Foreskin keratinocyte (primary cell): ENCODE measurements at places on chromosomes 4 and X. TPM values are rescaled to one million over a fixed set of nuclear protein-coding genes. Genes with fewer than 3 reads are reported as not detected.
A peak's percentile ranks its signal among the peaks of the same experiment; 100 is the strongest.

The CXCL5 gene
- 0.85 and 1.7 TPM in 2 replicates for total RNA-seq

DNA sequence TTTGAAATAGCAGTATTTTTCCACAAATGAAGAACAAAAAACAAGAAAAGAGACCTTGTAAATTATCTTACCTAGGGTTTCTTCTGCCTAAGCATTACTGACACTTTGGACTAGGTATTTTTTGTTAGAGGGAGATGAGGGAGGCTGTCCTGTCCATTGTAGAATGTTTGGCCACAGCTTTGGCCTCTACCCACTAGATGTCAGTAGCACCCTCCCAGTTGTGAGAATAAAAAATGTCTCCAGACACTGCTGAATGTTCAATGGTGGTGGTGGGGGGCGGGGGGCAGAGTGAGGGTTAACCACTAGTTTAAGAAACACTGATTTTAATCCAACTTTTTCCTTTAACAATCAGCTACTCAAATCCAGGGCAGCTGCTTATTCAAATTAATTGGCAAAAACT is 25.8 kb downstream of the OTUD4 start:
- no peak for DNase-seq

- no peak for DNase-seq
Measured at GRCh38 chr4:15077969-15078368, 75.7 kb downstream of the CPEB2 start.

The NUDT11 gene
- 12.0 and 12.5 TPM in 2 replicates for total RNA-seq

The C4orf36 gene
- 2.8 and 3.2 TPM in 2 replicates for total RNA-seq

DNA sequence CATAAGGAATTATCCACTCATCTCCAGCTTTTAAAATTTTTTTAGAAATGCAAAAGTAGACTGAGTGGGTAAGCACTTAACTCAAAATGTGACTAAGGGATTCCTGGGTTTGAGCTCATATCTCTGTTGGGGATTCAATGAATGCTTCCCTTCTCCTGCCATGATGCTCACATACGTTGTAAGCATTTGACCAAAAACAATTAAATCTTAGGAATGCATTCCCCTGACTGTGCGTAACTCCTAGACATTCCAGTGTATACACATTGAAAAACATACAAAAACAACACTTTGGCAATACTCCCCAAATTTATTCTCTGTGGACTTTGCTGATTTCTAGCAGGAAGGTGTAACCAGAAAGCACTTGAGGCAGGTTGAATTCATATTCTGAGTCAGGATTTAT is 29.8 kb downstream of the SPANXA2 start:
- no peak for DNase-seq

DNA sequence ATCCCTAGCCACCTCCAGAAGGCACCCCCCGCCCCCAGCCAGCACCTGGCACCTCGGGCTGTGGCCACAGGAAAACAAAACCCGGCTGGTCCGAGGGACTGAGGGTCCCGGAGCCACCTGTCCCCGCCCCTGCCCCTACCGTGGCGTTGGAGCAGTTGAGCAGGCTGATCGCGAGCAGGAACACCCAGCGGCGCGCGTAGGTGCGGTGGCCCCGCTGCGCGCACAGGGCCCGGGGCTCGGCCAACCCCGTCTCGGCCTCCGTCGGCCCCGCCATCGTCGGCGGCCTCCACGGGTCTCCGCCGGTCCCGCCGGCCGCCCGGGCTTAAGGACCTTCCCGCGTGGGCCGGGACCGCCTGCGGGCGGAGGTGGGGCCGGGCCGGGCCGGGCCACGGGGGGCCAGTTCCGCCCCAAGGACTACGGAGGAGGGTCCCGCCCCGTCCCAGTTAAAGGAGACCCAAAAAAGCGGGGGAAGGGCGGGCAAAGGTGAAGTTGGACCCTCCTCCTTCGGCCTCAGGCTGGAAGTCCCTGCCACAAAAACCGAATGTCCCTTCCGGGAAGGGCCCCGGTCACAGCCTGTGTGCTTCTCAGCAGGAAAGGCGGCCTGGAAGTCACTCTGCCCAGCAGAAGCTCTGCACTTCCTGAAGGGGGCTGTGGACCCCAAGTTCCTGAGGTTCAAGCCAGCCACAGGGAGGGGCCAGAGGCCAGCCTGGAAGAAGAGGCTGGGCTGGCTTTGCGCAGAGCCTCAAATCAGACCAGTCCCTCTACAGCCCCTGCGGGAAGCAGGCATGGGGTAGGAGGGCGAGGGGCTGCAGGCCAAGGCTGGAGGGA is at the start of gene SLC49A3:
Gene SLC49A3, minus strand, starts transcription at position 298 of the 828 bp plus-strand sequence. Its CDS starts 24 bp downstream, at position 274.
- no peak for DNase-seq

- DNase-seq = no peak
Measured at GRCh38 chr4:124509151-124509550, 203.4 kb downstream of the ANKRD50 start.

The DGKK gene
- not detected in 2 replicates for total RNA-seq

DNA sequence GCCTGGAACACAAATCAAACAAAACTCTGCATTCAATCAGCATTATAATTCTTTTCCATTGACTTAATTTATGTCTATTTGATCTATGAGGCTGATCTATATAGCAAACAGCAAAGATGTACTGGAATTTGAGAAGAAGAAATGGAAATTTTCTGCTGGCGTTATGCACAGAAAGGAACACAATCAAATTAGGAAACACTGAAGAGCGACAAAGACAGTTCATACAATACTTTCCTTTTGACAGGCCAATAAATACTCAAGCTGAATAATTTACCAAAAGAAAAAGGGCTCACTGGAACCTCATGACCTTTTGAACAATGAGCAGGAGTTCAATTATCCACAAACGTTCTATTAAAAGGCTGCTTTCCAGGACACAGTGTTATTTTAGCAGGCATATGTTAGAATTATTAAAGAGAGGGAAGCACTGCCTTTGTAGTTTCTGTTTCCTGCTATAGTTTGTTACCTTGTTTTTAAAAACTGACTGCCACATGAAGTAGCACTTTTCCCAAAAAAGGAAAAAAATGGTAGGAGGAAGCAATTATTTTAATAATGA is 8.1 kb downstream of the PDHA2 start:
- no peak for DNase-seq

- DNase-seq = no peak
Measured at GRCh38 chr4:122503214-122503613, 46.7 kb upstream of the IL2 start.

The BTK gene
- 0.07 TPM in 1 of 2 replicates, not detected in the other for total RNA-seq

The PRPS1 gene
- 33.6 and 41.7 TPM in 2 replicates for total RNA-seq

DNA sequence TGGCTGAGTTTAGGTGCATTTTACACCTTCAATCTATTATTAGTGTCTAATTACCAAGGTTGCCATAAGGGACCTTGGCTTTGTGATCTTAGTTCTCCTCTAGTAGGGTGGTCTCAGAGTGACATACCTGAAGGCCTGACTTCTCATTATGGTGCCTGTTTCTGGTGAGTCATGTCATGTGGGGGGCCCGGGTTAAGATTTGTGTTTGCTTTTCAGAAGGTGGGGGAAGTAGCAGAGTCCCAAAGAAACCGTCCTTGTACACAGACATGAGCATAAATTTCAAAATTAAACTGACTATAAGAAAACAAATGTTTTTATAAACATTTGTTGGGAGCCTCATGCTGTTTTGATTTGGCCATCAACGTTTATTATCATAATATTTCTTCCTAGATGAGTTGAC is 74.5 kb downstream of the HHIP start:
- DNase-seq = no peak

The PAGE5 gene
- not detected in 2 replicates for total RNA-seq

The DRP2 gene
- 0.14 and 0.18 TPM in 2 replicates for total RNA-seq

- peak; percentile 46 for DNase-seq
Measured at GRCh38 chr4:100421361-100421978, 96.4 kb downstream of the EMCN start.

The TMPRSS11B gene
- not detected in 2 replicates for total RNA-seq

The IGFBP7 gene
- total RNA-seq = 201 and 228 TPM in 2 replicates

DNA sequence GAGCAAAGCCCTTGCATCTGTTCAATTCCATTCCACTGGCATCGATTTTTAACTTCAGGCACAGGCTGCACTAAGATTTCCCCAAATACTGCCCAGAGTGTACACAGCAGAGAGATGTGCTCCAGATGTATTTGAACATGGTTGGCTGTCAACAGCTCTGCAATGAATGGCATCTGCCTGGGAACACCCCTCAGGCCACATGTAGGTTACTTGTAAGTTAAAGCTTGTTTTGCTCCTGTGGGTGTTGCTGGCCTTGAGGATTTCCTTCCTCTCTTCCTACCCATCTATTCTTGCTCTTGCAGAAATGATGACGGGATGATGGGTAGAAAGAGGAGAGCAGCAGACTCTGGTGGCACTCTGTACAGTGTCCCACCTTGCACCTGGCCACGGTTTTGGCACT is 69.3 kb upstream of the HELT start:
- no peak for DNase-seq

DNA sequence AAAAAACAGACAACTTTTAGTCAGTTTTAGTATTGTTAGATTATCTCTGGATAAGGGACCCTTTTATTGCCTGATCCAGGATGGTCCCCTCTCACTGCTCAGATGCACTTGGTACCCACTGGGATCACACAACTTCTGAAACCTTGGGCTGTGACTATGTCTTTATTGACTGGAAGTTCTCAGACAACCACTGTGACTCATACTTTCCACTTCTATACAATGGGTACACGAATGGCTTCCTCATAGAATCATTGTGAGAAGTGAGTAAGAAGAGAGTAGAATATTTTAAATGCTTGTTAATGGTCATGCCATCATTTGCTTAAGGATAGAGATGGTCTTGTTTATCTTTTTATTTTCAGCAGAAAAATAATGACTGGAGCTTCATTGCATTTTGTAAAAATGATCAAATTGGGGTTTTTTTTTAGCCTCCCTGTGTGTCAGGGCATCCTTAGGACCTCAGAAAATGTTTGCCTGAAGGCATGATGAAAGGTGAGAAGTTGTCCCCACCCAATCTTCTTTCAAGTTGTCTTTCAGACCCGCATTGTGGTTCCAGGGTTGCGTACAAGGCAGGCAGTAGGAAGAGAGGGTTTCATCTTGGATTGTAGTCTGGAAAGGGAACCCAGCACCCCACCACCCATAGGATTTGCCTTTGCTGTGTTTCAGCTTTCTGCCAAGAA is 115.1 kb downstream of the CPEB2 start:
- no peak for DNase-seq

GRCh38 chrX:85666471-85666870 is 287.0 kb upstream of the POF1B start:
- DNase-seq = peak; percentile 14

DNA sequence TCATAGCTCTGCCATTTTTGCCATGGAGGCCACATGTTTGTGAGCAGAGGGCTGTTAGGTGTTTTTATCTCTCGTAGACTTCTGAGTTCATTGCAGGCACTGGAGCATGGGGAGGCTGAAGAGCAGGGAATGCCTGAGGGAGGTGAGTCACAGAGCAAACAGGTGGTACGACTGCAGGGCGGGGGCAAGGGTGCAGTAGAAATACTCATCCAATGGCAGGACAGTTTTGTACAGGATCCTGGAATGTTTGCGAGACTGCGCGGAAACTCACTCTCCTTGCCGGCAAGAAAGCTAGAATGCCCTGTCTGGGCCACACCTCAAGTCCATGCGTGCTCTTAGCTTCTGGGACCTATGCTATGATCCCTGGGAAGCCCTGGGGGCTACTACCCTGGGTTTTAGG is 20.0 kb upstream of the VCX2 start:
- peak; percentile 90 for DNase-seq

DNA sequence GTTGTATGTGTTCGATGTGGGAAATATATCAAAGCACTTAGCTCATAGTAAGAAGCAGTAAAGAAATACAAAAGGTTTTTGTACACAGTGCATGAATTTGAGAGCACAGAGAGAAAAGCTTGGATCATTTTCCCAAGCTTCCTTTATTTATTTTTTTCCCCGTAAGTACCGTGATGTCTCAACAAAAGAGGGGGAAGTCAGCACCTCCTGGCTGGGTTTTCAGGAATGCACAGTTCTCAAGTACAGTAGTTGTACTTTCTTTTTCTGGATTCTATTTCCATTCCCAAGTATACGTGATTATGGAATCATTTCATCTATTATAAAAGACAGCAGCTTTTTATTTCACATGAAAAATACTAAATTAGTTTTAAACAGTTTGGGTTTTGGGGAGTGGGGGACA is 171.5 kb upstream of the EDNRA start:
- DNase-seq = no peak

The JAKMIP1 gene
- not detected in 2 replicates for total RNA-seq

DNA sequence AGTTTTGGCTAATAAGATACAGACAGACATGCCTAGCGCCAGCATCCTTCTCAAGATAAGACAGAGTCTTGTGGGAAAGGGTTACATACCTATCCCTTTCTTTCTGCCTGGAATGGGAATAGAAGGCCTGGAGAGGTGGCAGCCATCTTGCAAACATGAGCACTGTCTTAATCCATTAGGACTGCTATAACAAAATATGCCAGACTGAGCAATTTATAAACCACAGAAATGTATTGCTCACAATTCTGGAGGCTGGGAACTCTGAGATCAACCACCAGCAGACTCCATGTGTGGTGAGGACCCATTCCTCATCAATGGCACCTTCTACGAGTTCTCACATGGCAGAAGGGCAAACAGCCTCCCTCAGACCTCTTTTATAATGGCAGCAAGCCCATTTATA is 26.5 kb upstream of the NEIL3 start:
- DNase-seq = no peak

DNA sequence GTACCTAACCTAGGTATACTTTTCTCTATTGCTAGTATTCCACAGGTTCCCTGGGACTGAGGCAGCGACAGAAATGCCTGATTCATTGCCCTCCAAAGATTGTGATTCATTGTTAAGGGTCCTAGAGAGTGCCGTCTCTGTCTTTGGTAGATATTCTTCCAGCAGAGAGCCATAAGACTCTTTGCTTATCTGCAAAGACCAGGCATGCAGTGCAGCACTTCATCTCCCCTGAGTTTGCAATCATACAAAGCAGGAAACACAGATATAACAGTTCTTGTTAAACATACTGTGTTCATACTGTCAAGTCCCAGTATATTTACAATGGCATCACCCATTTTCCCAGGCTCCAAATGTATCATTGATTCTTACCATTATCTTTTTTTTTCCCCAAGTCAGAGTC is 47.7 kb downstream of the KLF8 start:
- no peak for DNase-seq

DNA sequence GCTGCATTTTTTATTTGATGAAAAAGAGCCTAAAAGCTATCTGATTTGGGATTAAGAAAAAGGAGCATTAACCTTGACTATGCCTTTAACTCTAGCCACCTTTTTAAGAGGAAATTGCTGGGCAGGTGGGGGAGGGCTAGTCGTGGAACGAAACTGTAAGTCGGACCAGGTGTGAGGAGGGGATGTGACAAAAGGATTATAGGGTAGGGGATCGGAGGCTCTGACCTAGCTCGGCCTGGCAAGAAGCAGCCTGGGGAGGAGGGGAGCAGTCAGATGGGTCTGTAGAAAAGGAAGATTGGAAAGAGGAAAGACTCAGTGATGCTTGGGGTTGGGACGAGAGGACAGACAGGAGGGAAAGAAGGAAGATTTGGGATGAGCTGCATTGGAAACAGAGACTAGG is 21.1 kb upstream of the SPCS3 start:
- DNase-seq = no peak

DNA sequence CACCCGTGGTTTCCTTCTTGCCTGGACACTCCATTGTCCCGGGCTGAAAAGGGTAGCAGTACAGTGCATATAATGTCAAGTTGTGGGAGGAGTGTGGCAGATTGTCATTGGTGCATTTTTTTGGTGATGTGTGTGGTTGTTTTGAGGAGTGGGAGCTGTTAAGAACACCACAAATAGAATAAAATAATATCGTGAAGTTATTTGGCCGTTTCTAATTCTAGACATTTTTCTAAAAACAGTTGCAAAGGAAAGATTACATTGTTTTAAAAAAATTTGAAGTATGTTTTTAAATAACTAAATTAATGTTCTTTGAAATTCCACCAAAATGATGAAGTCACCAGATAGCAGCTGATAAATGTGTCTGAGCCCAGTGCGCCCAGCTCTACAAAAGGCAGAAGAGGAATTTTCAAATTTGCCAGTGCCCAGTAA is 1.3 kb downstream of the PKD2 start:
- DNase-seq = no peak
